ENCODE measurements at places on chromosomes 2 and 18. TPM values are rescaled to one million over a fixed set of nuclear protein-coding genes. Genes with fewer than 3 reads are reported as not detected.

DNA sequence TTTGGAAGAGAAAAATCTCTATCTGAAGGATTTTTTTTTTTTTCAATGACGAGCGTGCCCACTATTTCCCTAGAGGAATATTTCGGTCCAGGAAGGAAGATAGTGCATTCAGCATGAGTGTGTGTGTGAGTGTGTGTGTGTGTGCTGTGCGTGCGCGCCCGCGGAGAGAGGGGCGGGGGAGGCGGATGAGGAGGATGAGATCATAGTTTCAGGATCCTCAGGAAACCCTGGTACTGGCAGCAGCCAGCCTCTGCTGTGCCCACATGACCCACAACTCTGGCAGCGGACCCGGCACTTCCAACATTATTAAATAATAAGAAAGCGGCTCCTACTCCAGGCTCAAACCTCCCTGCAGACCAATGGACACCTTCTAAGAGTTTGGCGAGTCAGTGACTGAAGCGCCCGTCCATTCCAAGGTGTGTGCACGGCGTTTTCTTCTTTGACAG is 217.0 kb upstream of the DTNA start:
- peak; percentile 76 for DNase-seq

The SLC4A3 gene
- 13.5 TPM for polyA plus RNA-seq

GRCh38 chr2:142037744-142038143 is 93.1 kb downstream of the LRP1B start:
- DNase-seq = no peak

- DNase-seq = no peak
These were observed 110.5 kb upstream of the AGAP1 start for GRCh38 chr2:235383272-235383843.

GRCh38 chr2:178870703-178871102 is 63.5 kb upstream of the TTN start:
- no peak for DNase-seq

The ANO7 gene
- 2.7 TPM for polyA plus RNA-seq

DNA sequence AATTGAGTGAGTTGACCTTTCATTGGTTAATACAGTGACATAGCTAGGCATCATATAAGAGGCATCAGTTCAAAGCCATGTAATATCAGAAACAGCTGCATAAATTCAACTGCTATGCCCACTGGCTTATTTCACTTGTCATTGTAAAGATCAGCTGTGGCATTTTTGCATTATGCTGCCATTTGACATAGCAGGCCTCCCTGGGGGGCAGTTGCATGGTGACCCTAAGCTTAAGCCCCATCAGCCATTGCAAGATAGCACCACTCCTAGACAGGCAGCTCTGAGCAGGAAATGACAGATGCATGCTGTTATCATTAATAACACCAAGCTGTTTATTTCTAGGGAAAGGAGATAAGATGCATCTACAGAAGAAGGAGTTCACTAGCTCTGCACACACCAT is 233.4 kb upstream of the CNTNAP5 start:
- DNase-seq = no peak

The GCG gene
- not detected for polyA plus RNA-seq

DNA sequence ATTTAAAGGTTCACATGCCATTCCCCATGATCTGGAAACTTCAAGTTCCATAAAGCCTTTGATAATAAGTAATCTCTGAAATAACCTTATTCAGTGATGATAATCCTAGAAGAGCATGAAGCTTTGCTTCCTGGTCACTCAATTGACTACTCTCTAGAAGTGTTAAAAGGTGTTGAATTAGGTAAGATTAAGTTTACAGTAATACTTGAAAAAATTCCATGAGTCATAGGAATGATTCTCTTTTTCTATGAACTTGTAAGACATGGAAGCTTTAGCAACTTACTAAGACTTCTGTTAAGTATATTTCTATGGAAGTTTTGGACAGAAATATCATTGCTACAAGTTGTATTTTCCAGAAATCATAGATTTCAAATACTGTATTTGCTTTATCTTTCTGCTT is 100.6 kb downstream of the MYO1B start:
- no peak for DNase-seq

DNA sequence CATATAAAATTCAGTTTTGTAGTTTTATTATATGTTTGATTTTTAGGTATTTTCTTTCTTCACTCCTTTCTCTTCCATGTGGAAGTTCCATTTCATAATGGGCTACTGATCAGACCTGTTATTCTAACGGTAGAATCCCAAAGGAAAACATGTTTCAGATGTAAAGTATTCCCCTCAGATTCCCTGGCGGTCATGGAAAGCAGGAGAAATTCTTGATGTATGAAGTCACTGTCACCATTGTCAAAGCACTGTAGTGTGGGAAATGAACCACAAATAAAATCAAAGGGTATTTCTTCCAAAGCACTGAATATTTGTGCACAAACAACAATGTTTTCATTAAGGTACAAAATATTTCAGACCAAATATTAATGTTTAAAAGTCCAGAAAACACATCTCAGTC is 237.3 kb upstream of the KLHL14 start:
- DNase-seq = peak; percentile 10

The TMEM200C gene
- 2.3 TPM for polyA plus RNA-seq

GRCh38 chr18:8507915-8508705 is 101.1 kb upstream of the RAB12 start:
- DNase-seq = no peak

The LYPD6 gene
- polyA plus RNA-seq = 15.4 TPM

DNA sequence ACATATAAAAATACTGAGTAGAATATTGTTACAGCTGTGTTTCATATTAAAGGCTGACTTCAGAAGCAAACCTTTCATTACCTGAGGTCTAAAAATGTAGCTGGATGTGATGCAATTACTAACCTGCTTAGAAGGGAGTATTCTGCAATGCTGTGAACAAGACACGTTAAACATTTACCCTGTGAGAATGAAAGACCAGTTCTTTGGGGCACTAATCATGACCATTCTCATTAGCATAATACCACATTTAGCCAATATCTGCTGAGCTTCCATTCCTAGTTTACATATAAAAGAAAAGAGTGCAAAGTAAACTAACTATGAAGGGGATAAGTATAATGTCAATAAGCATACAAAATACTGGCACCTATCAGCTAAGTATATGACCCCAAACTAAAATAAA is 784.0 kb upstream of the KLHL29 start:
- DNase-seq = no peak

The NYAP2 gene
- not detected for polyA plus RNA-seq

The SDC1 gene
- polyA plus RNA-seq = 28.3 TPM

The MC2R gene
- 0.24 TPM for polyA plus RNA-seq

DNA sequence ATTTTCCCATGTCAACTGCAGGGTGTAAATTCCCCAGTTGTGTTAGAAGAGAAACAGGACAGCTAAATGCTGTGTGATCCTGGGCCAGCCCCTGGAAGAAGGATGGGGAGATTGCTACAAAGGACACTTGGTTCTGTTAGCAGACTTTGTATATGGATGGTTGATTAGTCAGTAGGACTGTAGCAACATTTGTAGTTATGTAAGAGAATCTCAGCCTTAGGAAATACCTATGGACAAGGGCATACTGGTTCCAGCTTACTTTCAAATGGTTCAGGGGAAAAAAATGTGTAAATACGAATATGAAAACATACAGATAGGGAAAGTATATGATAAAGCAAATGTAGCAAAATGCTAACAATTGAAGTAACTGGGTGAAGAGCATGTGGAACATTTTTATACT is 47.6 kb downstream of the GNAL start:
- DNase-seq = no peak

The SERPINB11 gene
- polyA plus RNA-seq = not detected

GRCh38 chr18:10006311-10006893 is 92.6 kb downstream of the VAPA start:
- no peak for DNase-seq

- DNase-seq = no peak
These were observed 65.0 kb upstream of the MMADHC start for GRCh38 chr2:149652526-149652925.

DNA sequence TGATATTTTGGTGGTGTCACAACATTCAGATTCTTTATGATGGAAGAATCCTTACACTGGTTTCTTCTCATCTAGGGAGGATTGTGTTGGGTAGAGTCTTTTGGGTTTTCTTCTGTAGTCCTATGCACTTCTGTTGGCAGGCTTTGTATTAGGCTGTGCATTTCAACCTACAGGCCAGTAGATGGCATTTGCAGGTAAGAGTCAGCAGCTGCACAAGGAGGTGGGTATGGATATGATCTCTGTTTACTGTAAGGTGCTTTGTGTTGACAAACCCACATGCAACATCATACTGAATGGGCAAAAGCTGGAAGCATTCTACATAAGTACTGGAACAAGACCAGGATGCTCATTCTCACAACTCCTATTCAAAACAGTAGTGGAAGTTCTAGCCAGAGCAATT is 656.8 kb downstream of the METTL4 start:
- DNase-seq = no peak

DNA sequence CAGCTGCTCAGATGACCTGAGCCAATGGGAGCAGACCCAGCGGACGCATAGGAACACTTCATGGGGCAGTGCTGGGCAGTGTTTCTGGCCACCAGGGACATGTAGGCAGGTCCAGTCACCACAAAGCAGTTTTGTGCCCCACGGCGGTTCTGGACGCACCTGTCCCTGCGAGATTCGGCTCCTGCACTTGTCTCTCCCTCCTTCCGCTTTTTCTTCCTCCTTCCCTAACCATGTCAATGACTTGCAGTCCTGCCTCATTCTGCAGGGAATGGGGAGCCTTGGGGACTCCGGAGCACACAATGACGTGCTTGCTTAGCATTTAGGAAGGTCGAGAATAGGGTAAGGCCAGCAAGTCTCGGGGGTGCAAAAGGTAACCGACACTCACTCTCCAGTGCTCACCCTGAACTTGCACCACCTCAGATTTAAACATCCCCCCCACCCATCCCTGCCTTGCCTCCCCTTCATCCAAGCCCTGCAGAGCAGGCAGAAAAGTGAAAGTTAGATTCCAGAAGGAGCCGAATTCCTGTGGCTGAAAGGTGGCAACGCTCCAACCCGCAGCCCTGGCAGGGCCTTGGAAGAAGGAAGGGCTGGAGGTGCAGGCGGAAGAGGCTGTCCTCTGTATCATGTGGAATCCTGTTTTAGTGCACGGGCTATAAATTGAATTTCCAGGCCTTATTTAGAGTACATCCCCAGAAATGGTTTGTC is 40.5 kb upstream of the ATG16L1 start:
- DNase-seq = peak; percentile 15

- peak; percentile 71 for DNase-seq
These were observed 187.4 kb upstream of the NCKAP5 start for GRCh38 chr2:133755480-133756300.

DNA sequence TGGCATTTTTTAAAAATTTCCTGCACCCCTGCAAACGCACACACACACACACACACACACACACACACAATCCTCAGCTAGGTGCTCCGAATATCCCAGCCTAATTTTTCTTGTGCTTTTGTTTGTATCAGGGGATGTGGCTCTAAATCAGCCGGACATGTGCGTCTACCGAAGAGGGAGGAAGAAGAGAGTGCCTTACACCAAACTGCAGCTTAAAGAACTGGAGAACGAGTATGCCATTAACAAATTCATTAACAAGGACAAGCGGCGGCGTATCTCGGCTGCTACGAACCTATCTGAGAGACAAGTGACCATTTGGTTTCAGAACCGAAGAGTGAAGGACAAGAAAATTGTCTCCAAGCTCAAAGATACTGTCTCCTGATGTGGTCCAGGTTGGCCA is 1.8 kb downstream of the HOXD13 start:
- no peak for DNase-seq

The KANSL1L gene
- polyA plus RNA-seq = 77.8 TPM

The EPC2 gene
- polyA plus RNA-seq = 43.4 TPM

DNA sequence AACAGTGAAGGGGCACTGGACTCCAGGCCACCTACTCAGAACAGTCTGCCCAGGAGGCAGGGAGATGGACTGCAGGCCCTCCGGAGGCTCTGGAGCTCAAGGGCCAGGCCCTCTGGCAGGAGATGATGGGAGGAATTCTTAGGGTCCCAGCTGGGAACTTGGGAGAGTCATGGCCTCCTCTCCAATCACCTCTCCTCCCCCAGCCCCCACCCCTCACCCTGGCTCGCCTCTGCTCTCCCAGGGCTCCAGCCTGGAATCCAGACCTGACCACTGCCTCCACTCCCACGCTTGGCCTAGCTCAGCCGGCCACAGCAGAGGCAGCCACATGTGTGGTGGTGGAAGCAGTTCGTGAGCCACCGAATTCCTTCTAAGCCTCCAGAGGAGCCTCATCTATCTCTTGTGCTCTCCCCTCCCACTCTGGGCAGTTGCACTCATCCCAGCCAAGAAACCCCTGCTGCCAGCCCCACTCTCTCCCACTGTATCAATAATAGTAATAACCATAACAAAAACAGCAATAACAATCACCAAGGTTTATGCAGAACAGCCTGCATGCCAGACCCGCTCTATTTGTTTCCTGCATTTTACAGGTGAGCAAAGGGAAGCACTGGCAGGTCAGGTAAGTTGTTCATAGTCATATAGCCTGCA is 67.4 kb downstream of the TNS1 start:
- no peak for DNase-seq

The RHBDD1 gene
- 25.9 TPM for polyA plus RNA-seq

The NRP2 gene
- 67.4 TPM for polyA plus RNA-seq

The STARD6 gene
- polyA plus RNA-seq = 0.44 TPM

The GEN1 gene
- 10.6 TPM for polyA plus RNA-seq

GRCh38 chr2:95354925-95355324 is 47.6 kb upstream of the FAHD2A start:
- DNase-seq = no peak

The LBX2 gene
- 7.9 TPM for polyA plus RNA-seq

- no peak for DNase-seq
These were observed 302.1 kb downstream of the HRH4 start for GRCh38 chr18:24762511-24762910.

DNA sequence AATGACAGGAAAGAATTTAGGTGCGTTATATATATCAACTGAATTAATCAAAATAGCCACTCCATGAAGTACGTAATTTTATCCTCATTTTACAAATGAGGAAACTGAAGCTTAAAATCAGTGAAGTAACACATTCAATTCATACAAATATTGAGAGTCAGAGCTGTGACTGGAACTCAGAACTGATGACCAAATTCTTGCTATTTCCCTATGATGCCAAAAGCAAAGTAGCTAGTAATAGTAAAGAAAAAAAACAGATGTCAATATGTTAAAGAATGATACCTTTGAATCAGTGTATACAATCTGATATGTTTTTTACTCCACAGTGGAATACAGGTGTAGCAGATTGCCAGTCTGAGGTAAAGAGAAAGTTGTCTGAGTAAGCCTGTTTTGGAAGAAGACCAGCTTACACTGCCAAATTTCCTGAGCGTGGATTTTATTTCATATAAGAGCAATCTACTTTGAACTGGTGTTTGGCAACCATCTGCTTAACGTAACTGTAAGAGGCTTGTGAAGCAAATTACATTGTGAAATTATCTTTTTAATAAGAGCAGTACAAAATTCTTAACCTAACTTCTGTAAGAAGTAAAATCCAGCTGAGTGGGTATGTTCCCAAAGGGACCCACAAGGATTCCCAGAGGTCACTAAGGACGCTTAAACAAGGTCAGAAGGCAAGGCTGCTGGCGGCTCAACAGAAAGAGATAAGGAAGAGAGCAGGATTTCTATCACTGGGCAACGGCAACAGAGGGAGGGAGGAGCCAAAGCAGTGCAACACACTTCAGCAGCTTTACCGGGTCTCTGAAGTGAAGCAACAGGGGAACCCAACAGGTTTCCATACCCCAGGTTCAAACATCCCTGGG is 85.6 kb downstream of the IKZF2 start:
- DNase-seq = no peak

GRCh38 chr2:166302036-166302435 is 73.7 kb downstream of the SCN9A start:
- DNase-seq = no peak

- DNase-seq = no peak
These were observed 12.4 kb upstream of the TLK1 start for GRCh38 chr2:171173087-171173486.

The RAPGEF4 gene
- polyA plus RNA-seq = 10.2 TPM

- DNase-seq = no peak
These were observed 586.8 kb downstream of the DSC3 start for GRCh38 chr18:30455741-30456140.

The ACADL gene
- 26.3 TPM for polyA plus RNA-seq

Measured in renal pelvis (tissue), 12 donors.